Cardiac muscle cell (in vitro differentiated cells and primary cell): ENCODE measurements at places on chromosomes 16 and 17.

- no peak for DNase-seq
Observed at GRCh38 chr17:21508211-21508610, 132.1 kb downstream of the KCNJ12 start.

- DNase-seq, result no peak
Observed at GRCh38 chr17:16480995-16481394, 11.0 kb downstream of the LRRC75A start.

- DNase-seq, result no peak
Observed at GRCh38 chr17:70702683-70703255, 533.4 kb downstream of the KCNJ2 start.

DNA sequence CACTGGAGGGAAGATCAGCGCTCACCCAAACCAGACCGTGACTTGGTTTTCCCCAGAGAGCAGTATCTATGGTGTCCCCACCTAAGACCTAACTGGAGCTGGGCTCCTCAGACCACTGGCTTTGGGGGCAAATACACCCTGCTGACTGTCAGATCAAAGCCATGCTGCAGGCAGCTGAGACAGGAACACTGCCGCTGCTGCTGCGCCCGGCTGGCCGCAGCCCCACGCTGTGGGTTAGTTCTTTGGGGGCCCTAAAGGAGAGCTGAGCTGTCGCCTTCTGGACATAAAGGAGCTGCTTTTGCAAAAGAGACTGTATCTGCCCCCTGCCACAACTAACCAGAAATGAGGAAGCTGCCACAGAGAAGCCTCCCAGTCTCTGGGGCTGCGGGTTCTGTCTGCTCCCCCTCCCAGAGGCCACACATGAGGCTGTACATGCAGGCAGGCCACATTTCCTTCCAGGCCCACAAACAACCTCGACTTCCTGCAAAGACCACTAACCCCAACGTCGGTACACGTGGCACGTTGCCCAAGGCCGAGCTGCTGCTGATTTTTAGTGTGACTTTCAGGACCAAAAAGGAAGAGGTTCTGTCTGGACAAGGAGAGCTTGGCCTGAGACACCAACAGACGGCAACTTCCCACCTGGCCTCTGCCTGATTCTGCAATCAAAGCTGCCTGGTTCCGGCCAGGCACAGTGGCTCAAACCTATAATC is 18.2 kb upstream of the ABR start:
- DNase-seq, result peak; percentile 82

DNA sequence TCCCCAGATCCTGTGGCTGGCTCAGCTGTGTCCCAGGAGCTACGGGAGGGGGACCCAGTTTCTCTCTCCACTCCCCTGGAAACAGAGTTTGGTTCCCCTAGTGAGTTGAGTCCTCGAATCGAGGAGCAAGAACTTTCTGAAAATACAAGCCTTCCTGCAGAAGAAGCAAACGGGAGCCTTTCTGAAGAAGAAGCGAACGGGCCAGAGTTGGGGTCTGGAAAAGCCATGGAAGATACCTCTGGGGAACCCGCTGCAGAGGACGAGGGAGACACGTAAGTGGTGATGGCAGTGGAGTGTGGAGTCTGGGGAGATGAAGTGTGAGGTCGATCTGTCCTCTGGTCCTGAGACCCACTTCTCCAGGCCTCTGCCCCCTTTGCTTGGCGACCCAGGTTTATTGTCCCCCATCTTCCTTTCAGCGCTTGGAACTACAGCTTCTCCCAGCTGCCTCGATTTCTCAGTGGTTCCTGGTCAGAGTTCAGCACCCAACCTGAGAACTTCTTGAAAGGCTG is 585 bp downstream of the WRAP53 start:
- DNase-seq, result no peak
